ENCODE measurements at places on chromosomes 6 and 20. TPM values are rescaled to one million over a fixed set of nuclear protein-coding genes. Genes with fewer than 3 reads are reported as not detected.

HUS1B gene
- polyA plus RNA-seq = not detected

GPX5 gene
- not detected for polyA plus RNA-seq

GRCh38 chr20:39897781-39898466 is 791.1 kb downstream of the MAFB start:
- no peak for DNase-seq

GRCh38 chr6:586553-586952 is 70.3 kb downstream of the HUS1B start:
- DNase-seq = no peak

DNA sequence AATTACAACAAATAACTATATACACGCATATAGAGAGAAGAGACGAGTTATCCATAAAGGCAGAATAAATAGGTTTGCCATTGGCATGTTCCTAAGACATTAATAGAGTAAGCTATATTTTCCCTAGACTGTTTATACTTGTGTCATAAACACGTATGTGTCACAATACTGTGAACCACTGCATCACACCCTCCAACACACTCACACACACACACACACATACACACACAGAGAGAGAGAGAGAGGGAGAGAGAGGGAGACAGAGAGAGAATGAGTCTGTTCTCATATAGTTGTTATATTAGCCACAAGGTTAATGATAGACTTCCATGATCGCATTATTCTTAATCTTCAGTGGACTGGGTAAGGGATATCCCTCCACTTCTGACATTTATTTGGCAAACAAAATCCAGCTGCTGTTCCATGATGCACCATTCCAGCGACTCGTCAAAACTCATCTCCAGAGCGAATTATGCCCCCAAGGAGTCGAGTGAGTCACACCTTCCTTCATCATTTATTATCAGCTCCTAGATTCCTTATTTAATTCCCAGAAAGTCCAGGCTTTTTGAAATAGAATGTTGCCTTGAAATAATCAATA is 82.8 kb upstream of the HIVEP1 start:
- DNase-seq = no peak

GRCh38 chr6:100175814-100176310 is 181.8 kb upstream of the MCHR2 start:
- no peak for DNase-seq

DNA sequence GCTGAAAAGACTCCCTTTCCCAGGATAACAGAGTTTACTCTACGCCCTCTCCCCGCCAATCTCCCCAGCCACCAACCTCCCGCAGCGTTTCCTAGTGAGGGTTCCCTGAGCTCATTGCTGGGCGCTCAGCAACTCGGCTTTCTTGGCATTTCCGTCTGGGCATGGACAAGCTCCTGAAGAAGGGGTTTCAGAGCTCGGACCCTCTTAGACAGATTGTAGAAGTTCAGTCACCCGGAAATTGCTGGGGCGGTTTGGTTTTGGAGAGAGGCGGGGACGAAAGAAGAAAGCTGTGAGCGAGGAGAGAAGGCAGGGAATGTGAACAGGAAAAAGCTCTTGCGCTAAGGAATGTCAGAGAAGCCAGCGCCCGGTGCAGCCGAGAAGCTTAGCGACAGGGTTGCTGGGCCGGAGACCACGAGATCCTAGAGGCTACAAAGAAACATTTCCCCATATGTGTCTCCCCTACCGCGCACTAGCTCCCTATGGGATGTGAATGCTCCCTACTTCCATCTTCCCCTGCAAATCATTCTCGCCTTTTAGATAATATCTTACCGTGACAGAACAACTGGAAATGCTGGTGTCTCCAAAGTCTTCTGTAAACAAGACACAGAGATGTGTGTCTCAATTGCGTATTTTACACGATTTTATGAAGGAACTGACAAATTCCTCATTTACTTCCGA is 15.8 kb downstream of the POM121L2 start:
- no peak for DNase-seq

DNA sequence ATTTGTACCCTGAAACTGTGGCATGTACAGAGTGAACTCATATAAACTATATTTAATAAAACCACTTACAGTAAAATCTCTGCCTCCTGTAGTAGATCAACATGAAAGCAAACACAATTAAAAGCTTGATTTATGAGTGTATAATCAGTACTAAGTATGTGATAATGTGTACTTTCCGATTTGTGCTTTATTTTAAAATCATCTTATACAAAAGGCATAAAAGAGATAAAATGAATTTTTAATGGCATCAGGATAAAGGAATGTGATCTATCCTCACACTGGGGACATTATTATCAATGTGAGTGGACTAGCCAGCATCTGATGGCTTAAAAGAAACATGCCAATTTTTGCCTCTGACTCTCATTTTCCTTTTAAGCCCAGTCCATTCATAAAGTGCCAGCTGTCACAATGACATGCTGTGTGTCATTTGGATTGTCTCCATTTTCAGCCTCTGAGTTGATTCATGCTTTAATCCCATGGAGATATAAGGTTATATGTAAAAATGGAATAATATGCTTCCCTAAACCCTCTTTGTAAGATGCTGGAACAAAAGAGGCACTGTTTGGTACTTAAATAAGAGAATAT is 831.6 kb upstream of the EYS start:
- no peak for DNase-seq

DNA sequence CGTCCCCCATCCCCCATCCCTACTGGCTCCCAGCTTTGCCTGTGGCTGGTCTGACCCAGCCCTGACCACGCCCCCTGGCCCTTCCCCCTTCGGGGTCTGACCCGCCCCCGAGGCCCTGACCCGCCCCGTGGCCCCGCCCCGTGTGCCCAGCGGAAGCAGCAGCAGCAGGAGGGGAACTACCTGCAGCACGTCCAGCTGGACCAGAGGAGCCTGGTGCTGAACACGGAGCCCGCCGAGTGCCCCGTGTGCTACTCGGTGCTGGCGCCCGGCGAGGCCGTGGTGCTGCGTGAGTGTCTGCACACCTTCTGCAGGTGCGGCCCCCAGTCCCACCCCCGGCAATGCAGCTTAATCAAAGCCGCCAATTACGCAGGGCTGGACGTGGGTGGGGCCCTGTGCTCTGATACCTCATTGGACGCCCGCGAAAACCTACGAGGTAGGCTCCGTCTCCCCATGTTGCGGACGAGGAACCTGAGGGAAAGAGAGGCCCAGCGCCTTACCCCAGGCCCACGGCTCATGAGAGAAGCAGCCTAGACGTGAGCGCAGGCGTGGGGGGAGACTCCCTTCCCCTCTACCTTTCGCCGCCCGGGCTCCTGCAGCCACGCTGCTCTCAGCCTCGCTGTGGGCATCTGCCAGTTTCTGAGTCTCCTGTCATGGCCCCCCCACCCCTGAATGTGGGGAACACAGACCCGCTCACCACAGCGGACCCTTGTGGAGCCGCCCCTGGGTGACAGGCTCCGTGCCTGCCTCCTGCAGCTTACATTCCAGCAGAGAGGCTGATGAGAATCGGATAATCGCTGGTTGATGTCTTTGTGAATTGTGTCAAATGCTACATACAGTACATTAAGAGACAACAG is 12.8 kb downstream of the RBCK1 start:
- no peak for DNase-seq

- no peak for DNase-seq
Measured at GRCh38 chr6:69622230-69622629, 174.6 kb downstream of the LMBRD1 start.

- no peak for DNase-seq
Measured at GRCh38 chr6:126891158-126891557, 227.3 kb upstream of the RSPO3 start.

DNA sequence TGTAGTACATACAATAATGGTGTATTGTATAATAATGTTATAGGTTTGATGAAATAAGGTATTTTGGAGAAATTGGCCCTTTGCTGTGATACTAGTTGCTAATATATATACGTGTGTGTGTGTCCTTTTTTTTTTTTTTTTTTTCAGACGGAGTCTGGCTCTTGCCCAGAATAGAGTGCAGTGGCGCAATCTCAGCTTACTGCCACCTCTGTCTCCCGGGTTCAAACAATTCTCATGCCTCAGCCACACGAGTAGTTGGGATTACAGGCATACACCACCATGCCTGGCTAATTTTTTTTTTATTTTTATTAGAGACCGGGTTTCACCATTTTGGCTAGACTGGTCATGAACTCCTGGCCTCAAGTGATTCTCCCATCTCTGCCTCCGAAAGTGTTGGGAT is 23.3 kb downstream of the SENP6 start:
- no peak for DNase-seq

DNA sequence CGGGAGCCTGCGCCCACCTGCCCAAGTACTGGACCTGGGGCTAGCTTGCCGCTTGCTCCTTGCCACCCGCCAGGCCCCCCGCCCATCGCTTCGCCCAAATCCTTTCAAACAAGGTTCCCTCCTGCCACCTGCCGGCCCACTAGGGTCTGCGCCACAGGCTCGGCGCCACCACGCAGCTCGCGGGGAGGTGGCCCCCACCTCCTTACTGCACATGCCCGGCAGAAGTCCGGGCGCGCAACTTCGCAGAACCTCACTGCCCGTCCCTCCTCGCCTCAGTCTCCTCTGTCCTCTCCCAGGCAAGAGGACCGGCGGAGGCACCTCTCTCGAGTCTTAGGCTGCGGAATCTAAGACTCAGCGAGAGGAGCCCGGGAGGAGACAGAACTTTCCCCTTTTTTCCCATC is 11.2 kb downstream of the GNAS-AS1 start:
- DNase-seq = peak; percentile 74

DNA sequence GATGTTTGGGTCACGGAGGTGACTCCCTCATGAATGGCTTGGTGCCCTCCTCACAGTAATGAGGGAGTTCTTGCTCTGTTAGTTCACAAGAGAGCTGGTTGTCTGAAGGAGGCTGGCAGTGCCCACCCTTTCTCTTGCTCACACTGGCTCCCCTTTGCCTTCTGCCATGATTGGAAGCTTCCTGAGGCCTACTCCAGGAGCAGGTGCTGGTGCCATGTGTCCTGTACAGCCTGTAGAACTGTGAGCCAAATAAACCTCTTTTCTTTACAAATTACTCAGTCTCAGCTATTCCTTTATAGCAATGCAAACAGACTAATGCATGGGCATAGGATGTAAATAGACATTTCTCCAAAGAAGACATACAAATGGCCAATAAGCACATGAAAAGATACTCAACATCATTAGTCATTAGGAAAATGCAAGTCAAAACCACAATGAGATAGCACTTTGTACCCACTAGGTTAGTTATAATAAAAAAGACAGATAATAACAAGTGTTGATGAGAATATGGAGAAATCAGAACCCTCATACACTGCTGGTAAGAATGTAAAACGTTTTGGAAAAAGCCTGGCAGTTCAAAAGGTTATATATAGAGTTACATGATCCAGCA is 17.7 kb downstream of the C20orf203 start:
- no peak for DNase-seq

DNA sequence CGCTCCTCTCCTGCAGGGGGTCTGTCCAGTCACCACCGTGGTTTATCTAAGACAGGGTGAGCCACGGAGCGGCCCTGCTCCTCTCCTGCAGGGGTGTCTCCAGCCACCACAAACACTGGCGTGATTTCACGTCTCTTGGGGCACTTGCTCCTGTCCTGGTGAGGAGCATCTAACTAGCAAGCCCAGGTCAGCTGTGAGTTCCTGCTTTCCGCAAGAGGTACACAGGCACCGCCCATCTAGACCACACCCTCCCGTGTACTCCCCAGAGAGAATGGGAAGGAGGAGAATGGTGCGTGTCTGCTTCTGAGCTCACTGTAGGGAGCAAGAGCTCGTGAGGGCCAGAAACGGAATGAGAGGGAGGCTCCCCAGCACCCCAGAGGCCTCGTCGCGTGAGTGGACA is 40.7 kb downstream of the DACT2 start:
- DNase-seq = no peak

DNA sequence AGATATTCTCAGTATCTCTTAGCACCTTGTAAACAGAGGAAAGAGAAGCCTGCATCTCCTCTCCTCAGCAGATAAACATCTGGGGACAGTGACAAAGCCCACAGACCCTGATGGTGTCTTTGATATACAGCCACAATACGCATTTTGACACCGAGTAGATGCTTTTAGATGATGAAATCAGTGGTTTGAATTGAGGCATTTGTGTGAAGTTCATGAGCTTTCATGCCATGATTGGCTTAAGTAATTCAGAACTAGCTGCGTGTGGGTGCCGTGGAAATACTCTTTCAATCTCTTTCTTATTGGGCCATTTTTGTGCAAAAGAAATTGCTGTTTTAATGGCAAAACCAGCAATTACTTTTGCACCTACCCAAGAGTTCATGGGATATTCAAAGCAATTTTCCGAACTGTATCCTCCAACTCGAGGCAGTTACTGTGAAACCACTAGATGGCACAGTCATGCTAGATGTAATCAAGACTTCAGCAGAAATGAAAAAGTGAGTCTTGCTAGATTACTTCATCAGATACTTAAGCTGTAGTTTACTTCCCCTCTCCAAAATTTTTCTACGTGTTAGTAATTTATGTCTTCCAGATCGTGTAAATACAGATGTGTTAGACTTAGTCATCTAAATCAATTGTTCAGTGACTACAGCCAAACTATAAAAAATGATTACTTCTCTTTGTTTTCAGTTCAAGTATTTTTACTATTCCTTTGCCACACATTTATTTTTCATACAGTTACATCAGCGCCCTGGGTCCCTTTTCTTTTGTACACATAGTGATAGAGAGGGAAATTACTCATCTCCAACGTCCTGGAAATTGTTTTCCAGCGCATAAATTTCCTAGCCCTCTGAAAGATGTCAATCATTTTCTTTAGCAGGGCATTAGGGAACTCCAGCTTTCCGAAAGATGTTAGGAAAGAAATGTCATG is 49.4 kb downstream of the IYD start:
- DNase-seq = peak; percentile 80
